NB4 (cell line): ENCODE measurements at places on chromosomes 6 and 20.

DNA sequence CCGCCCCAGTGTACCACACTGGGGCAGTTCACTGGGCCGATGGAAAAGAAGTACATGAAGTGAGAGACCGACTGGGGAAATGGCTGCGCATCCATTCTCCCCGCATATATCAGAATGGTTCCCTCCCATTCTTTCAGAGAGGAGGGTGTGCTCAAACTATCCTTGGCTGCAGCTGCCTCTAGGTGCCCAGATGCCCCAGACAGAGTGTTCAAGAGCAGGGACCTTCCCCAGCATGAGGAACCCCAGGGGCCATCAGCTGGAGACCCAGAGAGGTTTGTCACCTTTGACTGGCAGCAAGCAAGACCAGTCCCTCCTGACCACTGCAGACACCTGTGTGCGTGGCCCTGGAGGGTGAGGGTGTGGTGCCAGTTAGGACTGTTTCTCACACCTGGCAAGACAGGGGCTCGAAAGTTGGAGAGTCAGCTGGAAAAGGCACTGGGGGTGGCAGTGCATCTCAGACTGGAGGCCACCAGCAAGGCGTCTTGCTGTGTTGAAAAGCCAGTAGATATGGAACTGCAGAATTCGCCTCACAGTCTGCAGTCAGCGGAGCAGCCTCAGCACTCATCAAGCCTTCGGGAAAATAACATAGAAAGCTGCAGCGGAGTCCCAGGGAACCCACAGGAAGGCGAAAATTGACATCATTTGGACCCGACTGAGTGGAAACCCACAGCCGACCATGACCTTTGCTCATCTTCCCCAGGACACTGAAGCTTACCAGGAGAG, 76.7 kb downstream of the GPR6 start:
- DNase-seq = no peak

DNA sequence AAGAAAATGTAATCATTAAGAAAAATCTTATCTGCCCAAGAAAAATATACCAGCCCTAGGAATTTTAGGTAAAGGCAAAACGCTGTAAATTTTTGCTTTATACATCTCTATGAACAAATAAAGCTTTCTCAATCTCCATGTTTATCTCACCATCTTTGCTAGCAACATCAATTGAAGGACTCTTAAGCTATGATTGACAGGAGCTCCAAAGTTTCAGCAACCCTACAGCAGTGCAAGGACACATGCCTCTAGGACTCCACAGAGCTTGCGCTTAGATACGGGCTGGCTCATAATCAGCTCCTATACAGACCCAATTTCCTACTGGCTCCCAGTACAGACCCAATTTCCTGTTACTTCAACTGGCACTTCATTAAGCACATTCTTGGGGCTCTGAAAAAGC, 4.3 kb downstream of the NANP start:
- no peak for DNase-seq

DNA sequence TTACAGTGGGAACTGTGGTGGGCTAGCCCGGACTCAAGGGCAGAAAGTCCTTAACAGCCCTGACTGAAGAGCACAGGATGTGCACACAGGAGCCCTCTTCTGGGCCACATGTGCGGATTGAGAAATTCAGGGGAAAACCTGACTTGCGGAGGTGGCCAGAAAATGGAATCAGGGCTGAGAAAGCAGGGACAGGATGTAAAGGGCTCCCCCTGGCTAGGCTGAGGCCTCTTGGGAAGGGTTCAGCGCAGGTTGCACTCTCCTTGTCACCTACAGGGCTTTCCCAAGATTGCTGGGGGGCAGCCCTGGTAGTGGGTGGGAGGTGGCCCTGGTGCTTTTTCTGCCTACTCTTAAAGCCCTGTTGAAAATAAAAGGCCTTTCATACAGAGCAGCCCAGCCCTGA, 251.2 kb downstream of the SLC24A3 start:
- DNase-seq = no peak

GRCh38 chr20:63060057-63060991, 53.6 kb upstream of the BHLHE23 start:
- DNase-seq = no peak

GRCh38 chr20:38523697-38524096, 51.1 kb downstream of the RALGAPB start:
- DNase-seq = peak; percentile 36

- no peak for DNase-seq
Measured at GRCh38 chr6:81694207-81694606, 58.3 kb downstream of the TENT5A start.

- no peak for DNase-seq
Measured at GRCh38 chr6:7215131-7215530, 97.9 kb downstream of the SSR1 start.

- no peak for DNase-seq
Measured at GRCh38 chr20:63259734-63260460, 5.6 kb upstream of the NKAIN4 start.

- peak; percentile 49 for DNase-seq
Measured at GRCh38 chr6:2038092-2038491, 207.3 kb downstream of the GMDS start.

DNA sequence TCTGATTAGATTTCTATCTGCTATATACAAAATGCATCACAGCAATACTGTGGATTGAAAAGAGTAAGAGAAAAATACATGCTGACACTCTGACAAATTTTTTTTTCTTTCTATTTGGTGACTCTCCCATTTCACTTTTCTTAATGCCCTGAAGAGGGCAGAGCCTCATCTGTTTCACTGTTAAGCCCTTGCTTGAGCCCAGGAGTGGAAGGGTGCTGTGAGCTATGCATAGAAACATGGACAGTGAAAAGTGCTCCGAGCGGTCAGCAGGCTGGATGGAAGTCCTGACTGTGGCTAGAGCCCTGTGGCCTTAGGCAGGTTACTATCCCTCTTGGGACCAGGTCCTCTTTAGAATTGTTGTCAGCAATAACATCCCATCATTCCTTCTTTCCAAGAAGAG, 17.4 kb upstream of the CSE1L start:
- DNase-seq = peak; percentile 55

DNA sequence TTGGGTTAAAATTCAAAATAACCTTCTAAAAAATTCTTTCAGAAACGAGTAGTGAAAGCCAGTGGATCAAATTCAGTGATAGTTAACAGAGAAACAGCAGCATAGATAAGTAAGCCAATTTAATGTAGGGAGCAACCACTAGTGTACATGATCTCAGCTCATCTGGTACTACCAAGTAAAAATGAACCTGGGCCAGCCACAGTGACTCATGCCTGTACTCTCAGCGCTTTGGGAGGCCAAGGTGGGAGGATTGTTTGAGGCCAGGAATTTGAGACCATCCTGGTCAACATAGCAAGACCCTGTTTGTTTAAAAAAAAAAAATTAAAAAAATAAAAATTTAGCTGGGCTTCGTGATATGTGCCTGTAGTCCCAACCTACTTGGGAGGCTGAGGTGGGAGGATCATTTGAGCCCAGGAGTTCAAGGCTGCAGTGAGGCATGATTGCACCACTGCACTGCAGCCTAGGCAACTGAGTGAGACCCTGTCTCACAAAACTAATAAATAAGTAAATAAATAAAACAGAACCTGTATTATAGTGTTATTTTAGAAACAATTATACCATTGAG, 32.4 kb downstream of the CBFA2T2 start:
- no peak for DNase-seq

GRCh38 chr6:17959302-17959701, 28.1 kb downstream of the KIF13A start:
- DNase-seq = no peak
